ENCODE measurements at places on chromosomes 6 and 20. TPM values are rescaled to one million over a fixed set of nuclear protein-coding genes. Genes with fewer than 3 reads are reported as not detected.

GRCh38 chr6:149560736-149561135 is 5.4 kb upstream of the GINM1 start:
- peaks cover 8% of the 10 kb centered on the region for H3K4me1 ChIP-seq
- no peak overlapping the region for H3K4me3 ChIP-seq
- no peaks in the 10 kb centered on the region for H3K27me3 ChIP-seq
- no peak overlapping the region for H3K27ac ChIP-seq
- no peaks in the 10 kb centered on the region for H3K36me3 ChIP-seq
- DNase-seq: no peak

DNA sequence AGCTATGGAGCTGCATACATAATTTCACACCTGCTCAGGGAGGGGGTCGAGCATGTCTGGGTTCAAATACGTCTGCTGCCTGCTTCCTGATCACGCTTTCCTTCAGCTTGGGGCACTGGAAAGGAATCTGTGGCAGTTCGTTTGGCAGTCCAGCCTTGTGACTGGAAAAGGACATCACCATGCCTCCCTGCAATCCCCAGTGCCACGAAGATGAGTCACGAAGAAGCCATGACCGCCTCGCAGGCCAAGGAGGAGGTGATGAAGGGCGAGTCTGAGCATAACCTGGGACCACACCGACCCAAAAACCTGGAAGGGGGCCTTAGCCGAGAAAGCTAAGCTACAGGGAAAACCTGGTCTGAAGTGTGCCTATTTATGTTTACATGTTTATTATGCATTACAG is 13.1 kb downstream of the JAG1 start:
- no peak for DNase-seq
- H3K27me3 ChIP-seq: no peaks in the 10 kb centered on the region
- H3K4me1 ChIP-seq: peaks cover 89% of the 10 kb centered on the region
- peak overlapping the region; percentile 60 for H3K27ac ChIP-seq

The SLC17A5 gene
- 12.3 TPM for total RNA-seq

The TGM3 gene
- total RNA-seq: 46.0 TPM

The LSM14B gene
- total RNA-seq: 45.7 TPM

All from suprapubic skin (tissue), 4 donors.